Subcutaneous adipose tissue (tissue), 4 donors: ENCODE measurements at places on chromosomes 12 and 14. TPM values are rescaled to one million over a fixed set of nuclear protein-coding genes. Genes with fewer than 3 reads are reported as not detected.

Gene RNU4-1
- total RNA-seq, result under 0.01 TPM

Gene PTPN21
- 24.3 TPM for total RNA-seq

Gene OR6C74
- not detected for total RNA-seq

Gene PRMT5
- 41.6 TPM for total RNA-seq

Gene CCDC38
- total RNA-seq, result not detected

Gene NRXN3
- total RNA-seq, result 0.57 TPM

Gene PGAM5
- 12.1 TPM for total RNA-seq

Gene ESRRB
- total RNA-seq, result 0.17 TPM

Gene FSCB
- not detected for total RNA-seq

Gene RD3L
- not detected for total RNA-seq

Gene BCL11B
- 0.88 TPM for total RNA-seq
